ENCODE measurements at places on chromosomes 3 and 15. TPM values are rescaled to one million over a fixed set of nuclear protein-coding genes. Genes with fewer than 3 reads are reported as not detected.

The ZNF80 gene
- total RNA-seq, result not detected

The WDR93 gene
- total RNA-seq, result not detected

The STAB1 gene
- 1.8 TPM for total RNA-seq

The FBXO40 gene
- total RNA-seq, result not detected

The TMEM266 gene
- not detected for total RNA-seq

The TMF1 gene
- total RNA-seq, result 25.0 TPM

The A4GNT gene
- total RNA-seq, result not detected

The BCHE gene
- 4.1 TPM for total RNA-seq

The TMEM212 gene
- not detected for total RNA-seq

The SLC25A38 gene
- total RNA-seq, result 18.0 TPM

The KIF15 gene
- total RNA-seq, result 10.7 TPM

The SLC22A14 gene
- total RNA-seq, result 1.5 TPM

The SETD2 gene
- 25.7 TPM for total RNA-seq

The GHSR gene
- total RNA-seq, result not detected

The INO80 gene
- total RNA-seq, result 20.6 TPM

The AHSG gene
- total RNA-seq, result not detected

The CCDC9B gene
- 2.9 TPM for total RNA-seq

The ANKRD28 gene
- 225 TPM for total RNA-seq

The LIPC gene
- total RNA-seq, result not detected

The SUCLG2 gene
- total RNA-seq, result 61.0 TPM

The TF gene
- under 0.01 TPM for total RNA-seq
